Effector memory CD4-positive, alpha-beta T cell (primary cell): ENCODE measurements at places on chromosomes 7 and 10.

DNA sequence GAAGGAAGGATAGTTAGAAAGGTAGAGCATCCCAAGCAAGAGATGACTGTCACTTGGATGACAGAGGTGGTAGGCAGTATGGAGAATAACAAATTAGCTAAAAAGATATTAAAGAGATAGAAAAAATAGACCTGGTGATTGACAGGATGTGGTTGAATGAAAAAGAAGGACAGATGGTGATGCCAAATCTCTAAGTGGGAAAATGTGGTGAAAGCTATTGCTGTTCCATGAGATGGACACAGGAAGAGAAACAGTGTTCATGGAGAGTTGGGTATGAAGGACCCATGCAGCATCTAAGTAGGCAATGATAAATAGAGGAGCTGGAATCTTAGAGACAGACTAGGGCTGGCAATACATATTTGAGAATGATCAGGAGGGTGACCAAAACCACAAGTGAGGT lies 30.7 kb downstream of the FAM13C start:
- DNase-seq = no peak

DNA sequence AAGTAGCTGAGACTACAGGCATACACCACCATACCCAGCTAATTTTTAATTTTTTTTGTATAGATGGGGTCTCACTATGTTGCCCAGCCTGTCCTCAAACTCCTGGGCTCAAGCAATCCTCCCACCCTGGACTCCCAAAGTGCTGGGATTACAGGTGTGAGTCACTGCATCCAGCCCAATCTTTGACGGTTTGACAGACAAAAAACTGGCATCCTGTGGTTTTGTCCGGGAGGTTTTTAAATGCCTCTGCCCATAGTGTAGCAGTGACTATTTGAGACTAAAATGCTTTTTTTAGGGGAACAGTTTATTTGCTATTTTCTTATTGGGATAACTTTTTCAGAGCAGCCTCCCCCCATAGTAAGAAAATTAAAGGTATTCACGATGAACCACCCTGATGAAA lies 523.7 kb upstream of the GALNT17 start:
- DNase-seq = no peak

- DNase-seq = no peak
Observed at GRCh38 chr10:79944428-79945395, 4.2 kb downstream of the SFTPD start.

DNA sequence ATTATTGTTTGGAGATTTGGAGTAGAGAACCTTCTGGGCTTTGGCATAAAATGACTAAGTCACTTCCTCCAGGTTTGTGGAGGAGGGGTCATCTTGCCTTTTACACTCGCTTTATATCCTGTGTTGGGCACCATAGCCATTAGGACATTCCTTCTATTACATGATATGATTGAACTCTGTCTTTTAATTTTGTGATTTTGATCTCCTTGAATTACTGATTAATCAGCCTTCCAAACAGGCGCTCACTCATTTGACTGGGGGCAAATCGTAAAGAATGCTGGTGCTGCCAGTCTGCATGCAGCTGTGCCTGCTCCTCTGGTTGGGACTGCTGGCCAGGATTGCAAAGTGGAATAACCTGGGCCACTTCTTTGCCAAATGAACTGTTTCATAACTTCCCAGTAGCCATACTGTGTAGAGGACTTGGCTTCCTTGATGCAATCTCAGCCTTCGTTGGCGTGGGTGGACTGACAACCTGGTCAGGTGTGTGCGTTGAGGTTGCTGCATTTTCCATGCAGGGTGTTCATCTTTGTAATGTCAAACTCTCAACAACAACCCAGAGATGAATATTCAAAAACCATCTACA lies 65.9 kb upstream of the RAB11FIP2 start:
- DNase-seq = no peak

DNA sequence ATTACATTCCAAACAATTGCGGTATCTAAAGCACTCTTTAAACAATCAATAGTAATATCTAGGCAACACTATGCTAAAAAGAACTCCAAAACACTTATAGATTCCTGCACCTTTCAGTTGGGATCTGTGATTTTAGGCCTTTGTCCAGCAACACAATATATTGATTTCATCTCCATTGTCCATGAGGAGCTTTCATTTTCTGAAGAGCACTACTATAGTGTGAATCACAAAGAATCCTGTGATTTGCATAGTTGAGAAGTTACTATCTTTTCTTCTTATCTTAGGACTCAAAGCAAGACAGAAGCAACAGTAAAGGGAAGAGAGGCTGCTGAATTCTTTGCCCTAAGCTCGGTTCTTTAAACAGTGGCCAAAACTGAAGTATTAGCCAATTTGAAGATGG lies 846.8 kb downstream of the IPMK start:
- no peak for DNase-seq

DNA sequence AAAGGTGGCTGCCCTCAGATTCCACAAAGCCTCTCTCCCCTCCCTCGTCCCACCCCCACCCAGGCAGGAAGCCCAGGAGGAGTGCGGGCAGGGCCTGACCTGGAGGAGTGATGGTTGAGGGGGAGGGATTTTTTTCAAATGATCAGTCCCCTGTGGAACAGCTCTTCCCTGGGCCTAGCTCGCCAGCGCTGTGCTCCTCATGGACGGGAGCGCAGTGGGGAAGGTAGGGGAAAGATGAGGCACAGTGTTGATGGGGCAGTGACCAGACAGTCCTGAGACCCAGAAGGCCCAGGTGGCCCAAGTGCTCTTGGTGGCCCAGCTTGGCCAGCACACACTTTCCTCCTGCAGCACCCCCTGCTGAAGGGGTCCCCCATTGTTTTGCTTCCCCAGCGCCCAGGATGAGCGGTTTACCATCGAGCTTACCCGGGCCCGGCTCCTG lies 8.5 kb downstream of the SAP25 start:
- no peak for DNase-seq

- no peak for DNase-seq
Observed at GRCh38 chr10:104076743-104077160, 8.9 kb downstream of the COL17A1 start.

DNA sequence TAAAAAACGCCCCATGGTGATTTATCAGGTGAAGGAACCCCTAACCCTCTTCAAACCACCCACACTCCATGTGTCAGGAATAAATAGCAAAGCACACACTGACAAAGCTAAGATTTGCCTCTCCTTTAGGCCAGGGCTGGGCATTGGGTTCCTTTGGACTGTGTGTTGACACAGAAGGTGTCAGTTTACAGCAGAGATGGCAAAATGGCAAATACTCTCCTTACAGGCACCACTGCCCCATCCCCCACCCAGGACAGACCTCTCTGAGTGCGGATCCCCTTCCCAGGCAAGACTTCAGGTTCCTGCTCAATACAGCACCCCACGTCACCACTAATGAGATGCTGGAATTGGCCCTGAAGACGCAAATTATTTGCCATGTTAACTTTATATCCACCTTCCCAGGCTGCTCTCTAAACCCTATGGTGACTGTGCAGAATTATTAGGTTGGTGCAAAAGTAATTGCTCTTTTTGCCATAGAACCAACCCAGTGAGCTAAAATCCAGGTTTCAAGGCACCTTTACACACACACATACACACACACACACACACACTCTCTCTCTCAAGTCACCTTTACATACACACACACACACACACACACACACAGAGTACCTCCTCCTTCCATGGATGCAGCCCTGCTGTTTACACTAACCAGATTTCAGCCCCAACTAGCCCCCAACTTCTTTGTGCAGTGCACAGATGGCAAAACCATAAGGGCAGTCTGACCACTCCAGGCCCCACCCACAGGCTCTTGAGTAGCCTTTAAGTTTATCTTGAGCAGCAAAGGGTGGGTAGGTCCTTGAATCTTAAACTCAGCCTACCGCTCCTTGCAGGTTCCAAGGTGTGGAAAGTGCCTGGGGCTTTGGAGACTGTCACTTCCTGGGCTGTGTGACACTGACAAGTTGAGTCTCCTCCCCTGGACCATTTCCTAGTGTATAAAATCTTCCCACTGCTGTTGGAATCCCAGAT lies 4.0 kb upstream of the ZCCHC24 start:
- no peak for DNase-seq

DNA sequence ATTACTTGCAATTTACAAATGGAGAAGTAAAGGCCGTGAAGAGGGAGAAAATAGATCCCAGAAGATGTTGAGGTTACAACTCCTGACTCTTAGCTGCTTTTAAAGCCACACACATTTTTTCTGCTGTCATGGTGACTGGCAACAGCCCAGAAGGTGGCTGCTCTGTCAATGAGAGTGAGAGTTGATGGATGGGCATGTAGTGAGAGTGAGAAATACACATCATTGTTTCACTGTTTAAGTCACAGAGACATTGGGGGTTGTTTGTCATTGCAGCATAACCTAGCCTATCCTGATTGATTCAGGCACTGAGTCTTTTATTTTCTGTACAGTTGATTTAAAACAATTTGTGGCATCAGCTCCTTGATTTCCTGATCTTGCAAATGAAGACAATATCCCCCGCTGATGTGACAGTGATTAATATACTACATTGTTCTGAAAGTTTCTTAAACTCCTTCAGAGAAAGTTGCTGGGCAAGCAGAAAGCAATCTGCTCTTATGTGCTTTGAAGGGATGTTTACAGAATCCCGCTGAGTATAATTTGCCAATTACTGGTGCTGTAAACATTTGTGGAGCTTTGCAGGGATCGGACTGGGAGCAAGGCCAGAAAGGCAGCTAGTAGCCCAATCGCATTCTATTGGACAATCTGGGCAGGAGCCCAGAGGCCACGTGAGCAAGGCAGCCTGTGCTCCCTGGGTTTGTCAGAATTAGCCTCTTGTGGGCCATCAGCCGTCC lies 229.6 kb downstream of the PRPF18 start:
- DNase-seq = no peak

DNA sequence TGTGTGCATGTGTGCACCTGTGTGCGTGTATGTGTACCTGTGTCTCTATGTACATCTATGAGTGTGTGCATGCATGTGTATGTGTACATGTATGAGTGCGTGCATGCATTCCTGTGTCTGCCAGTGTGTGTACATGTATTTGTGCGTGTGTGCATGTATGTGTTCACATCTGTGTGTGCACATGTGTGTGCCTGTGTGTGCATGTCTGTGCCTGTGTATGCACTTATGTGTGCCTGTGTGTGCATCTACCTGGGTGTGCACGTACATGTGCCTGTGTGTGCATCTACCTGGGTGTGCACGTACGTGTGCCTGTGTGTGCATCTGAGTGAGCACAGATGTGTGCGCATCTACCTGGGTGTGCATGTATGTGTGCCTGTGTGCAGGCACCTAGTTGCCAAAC lies 102.2 kb upstream of the DIP2C start:
- DNase-seq = no peak

- no peak for DNase-seq
Observed at GRCh38 chr10:95097805-95098204, 28.5 kb upstream of the CYP2C8 start.

DNA sequence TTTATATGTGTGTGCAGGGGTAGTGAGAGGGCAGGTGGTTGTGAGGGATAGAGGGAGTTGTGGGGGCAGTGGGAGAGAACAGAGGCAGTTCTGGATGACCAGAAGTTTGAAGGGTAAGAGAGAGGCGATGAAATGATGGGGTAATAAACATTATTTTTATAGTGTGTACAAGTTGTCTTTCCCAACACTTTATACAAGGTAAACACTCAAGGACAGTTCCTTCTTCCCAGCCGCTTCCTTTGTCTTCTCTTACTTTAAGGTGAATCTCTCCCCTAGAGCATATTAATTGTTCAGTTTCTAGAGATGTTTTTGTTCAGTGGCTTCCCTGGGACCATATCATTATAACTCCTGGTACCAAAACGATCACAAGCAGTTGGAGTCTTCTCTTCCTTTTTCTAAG lies 475.8 kb downstream of the PLXNA4 start:
- no peak for DNase-seq

DNA sequence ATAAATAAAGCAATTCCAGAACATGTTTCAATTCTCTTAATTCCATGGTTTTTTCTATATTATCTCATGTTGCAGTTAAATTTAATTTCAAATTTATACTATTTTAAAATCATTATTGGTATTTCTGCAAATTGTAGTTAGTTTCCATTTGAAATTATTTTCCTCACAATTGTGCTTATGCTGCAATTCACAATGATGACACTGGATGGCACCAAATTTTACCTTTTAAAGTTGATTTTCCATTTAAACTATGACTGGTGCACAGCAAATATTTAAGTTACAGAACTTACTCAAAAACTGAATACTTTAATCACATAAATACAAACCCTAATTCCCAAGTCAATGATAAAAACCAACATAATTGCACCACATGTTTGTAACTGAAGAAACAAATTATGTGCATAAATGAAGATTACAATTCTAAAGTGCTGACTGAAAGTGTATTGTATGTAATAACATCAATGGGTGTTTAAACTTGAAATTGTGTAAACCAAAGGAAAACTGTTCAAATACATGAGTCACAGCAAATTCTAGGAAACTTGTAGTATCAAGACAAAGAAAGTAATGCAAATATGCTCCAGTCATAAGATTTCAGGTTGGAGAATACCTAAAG lies 75.3 kb upstream of the AASS start:
- no peak for DNase-seq
